ENCODE measurements at places on chromosomes 2 and 18. TPM values are rescaled to one million over a fixed set of nuclear protein-coding genes. Genes with fewer than 3 reads are reported as not detected.
A peak's percentile ranks its signal among the peaks of the same experiment; 100 is the strongest.

DNA sequence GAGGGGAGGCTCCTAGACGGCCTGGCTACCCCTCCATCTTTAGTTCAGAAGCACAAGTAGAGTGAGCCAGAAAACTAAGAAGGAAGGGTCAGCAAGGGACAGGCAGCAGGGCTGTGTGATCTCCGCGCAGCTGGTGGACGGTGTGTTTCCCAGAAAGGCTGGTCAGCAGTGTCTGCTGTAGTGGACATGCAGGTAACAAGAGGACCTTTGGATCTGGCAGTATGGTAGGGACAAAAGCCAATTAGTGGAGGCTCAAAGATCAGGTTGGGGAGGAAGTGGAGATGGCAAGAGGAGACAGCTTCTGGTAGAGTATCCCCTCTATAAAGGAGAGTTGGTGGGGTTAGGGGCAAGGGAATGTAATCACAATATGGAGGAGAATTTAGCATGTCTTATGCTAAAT lies 95.1 kb downstream of the NCK2 start:
- DNase-seq: no peak

GRCh38 chr18:23585007-23585871 lies 1.1 kb downstream of the NPC1 start:
- DNase-seq: no peak

DNA sequence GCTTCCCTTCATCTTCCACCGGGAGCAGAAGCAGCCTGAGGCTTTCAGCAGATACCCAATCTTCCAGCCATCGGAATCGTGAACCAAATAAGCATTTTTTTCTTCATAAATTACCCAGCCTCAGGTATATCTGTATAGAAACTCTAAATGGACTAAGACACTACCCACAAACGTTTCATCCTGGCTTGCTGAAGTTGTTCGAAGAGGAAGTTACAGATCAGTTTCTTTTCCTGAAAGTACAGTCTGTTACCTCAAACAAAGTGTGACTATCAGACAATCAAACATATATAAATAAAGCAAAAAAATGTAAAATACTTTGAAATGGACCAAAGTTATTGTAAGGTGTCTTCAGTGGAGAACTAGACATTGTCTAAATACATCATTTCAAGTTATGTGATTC lies 97.9 kb downstream of the MREG start:
- no peak for DNase-seq

- no peak for DNase-seq
Measured at GRCh38 chr2:88615822-88616221, 11.4 kb downstream of the EIF2AK3 start.

DNA sequence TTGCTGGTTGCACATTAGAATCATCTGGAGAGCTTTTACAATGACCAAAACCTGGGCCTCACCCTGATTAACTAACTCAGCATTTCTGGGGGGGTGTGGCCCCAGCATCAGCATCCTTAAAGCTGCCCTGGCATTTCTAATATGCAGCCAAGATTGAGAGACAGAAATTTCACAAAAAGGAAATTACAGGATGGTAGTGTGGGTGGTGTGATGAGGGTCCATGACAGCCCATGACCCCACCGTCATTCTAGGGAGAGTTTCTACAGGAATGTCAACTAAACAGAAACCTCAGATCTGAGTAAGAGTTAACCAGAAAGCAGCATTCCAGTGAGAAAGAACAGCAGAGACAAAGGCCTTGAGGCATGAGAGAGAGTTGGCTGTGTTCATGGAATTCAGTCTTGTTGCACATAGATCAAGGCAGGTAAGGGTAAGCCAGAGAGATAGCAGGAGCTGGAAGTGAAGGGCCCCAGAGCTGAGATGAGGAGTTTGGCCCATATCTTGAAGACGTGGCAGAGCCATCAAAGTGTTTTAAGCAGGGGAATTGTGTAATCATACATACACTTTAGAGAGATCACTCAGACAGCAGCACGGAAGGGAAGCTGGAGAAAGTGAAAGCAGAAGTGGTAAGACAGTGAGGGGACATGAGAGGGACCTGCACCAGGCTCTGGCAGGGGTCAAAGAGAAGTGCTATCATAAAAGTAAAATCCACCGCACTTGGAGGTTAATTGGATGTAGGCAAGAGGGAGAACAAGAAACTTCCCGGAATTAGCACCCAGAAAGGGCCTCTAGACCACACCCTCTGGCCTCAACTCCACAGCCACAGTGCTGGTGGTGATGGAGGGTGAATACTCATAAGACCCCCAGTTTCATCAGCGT lies 7.8 kb upstream of the TRABD2A start:
- no peak for DNase-seq

- DNase-seq: no peak
Measured at GRCh38 chr2:105857076-105857740, 112.5 kb downstream of the NCK2 start.

GRCh38 chr2:48419884-48420511 lies 110.0 kb upstream of the STON1 start:
- no peak for DNase-seq

GRCh38 chr18:32980896-32981295 lies 208.1 kb upstream of the KLHL14 start:
- no peak for DNase-seq

- no peak for DNase-seq
Measured at GRCh38 chr2:37711308-37711731, 39.9 kb upstream of the CDC42EP3 start.

GRCh38 chr2:27966466-27966865 lies 75.9 kb downstream of the BABAM2 start:
- DNase-seq: no peak

- no peak for DNase-seq
Measured at GRCh38 chr2:134630504-134631159, 88.2 kb downstream of the TMEM163 start.

DNA sequence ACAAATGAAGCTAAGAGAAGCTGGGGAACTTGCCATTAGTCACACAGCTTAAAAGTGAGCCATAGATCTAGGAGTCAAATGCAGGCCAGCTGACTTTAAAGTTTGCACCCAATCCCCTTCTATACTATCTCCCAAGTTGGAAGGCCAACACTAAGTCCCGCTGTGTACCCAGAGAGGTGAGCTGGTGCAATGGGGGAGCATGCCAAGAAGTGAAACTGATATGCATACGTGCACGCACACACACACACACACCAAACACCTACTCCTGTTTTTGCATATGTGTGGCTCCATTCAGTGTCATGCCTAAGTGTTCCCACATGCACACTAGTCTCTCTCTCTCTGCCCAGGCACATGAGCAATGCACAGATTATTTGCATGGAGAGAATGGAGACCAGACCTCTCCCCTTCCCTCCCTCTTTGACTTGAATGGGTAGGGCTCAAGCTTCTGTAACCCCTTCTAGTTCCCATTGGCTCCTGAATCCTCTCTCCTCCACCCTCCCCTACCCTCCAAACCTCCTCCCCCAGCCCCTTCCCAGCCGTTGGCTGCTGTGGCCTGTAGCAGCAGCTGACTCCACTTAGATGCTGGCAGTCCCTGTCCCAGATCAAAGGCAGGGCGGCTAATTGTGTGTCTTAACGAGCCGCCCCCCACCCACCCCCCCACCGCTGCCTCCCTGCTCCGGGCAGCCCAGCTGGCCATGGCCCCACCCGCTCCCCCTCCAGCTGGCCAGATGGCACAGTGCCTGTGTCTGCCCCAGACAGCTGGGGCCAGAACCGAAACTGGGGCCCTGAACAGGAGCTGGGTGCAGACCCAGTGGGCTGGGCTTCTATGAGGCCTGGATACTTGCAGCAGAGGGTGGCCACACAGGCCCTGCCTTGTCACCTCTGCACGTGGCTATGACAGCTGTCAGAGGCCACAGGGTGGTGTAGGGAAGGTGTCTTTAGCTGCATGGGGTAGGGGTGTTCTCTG lies 5.6 kb downstream of the WNT10A start:
- DNase-seq: no peak

DNA sequence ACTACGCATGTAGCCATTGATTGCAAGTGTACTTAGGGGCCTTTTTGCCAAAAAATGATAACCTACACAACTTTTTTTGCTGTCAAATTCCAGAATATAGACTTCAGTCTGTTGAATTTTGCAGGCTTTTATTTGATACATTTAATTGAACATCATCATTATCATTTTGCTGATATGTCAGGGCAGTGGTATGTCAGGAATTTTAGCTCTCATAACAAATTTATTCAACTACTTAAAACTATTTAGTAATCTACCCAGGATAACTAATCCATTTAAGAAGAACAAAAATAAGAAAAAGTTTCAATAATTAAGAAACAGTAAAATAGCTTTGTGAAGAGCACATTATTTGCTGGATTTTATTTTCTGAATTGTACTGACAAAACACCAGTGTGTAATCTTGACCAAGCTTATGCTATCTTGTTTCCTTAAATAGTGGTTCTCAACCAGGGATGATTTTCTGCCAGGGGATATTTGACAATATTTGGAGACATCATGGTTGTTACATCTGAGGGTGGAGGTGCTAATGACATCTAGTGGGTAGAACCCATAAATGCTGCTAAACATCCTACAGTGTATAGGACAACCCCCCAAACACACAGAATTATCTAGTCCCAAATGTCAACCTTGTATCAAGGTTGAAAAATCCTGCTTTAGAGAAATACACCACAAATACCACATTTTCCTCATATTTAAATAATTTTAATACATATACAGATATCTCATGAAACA lies 12.1 kb upstream of the TTN start:
- no peak for DNase-seq

GRCh38 chr2:88159955-88160415 lies 10.2 kb upstream of the THNSL2 start:
- peak; percentile 43 for DNase-seq

DNA sequence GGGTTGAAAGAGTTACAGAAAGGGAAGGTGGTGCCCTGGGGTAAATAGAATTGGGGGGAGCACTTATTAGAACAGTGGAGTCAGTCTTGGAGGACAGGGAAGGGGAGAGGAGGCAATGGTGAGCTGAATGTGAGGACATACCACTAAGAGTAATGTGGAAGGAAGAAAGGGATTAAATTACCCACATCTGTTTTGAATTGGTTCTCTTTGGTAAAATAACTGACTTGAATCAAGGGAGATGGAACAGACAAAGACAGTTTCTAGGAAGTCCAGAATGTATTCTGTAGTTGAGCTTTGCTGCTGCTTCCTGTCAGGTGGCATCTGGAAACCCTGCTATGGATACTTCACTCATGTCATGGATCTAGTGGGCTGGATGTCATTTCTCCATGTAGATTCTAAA lies 6.7 kb downstream of the SETBP1 start:
- DNase-seq: no peak

- no peak for DNase-seq
Measured at GRCh38 chr2:111118981-111119821, 1.5 kb upstream of the BCL2L11 start.

DNA sequence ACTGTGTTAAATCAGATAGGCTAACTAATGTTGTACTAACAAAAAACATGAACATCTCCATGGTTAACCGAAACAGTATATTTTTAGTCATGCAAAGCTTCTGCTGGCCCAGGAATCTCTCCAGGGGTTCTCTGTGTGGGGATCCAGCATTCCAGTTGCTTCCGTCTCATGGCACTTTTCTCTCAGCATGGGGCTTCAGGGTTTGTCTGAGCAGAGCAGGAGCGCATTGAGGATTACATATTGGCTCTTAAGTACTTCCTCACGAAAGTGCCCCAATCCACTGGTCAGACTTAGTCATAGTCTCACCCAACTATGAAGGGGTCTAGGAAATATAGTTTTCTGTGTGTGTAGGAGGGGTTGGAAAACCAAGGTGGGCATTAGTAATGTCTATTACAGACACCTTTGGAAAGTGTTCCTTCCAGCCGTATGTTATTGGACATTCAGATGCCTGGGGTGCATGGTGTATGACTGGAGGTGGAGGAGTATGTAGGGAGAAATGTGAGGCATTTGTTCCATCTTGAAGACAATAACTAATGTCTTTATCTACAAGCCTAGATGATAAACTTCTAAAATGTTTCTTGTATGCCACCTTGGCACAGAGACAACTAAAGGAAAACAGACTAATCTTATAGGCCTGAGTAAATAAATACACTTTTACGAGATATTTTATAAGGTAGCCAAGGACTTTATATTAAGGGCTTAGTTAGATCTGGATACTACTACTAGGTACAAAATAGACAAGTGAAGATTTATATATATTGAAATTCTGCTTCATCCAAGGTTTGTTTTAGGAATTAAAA lies 123.8 kb upstream of the ZEB2 start:
- no peak for DNase-seq

DNA sequence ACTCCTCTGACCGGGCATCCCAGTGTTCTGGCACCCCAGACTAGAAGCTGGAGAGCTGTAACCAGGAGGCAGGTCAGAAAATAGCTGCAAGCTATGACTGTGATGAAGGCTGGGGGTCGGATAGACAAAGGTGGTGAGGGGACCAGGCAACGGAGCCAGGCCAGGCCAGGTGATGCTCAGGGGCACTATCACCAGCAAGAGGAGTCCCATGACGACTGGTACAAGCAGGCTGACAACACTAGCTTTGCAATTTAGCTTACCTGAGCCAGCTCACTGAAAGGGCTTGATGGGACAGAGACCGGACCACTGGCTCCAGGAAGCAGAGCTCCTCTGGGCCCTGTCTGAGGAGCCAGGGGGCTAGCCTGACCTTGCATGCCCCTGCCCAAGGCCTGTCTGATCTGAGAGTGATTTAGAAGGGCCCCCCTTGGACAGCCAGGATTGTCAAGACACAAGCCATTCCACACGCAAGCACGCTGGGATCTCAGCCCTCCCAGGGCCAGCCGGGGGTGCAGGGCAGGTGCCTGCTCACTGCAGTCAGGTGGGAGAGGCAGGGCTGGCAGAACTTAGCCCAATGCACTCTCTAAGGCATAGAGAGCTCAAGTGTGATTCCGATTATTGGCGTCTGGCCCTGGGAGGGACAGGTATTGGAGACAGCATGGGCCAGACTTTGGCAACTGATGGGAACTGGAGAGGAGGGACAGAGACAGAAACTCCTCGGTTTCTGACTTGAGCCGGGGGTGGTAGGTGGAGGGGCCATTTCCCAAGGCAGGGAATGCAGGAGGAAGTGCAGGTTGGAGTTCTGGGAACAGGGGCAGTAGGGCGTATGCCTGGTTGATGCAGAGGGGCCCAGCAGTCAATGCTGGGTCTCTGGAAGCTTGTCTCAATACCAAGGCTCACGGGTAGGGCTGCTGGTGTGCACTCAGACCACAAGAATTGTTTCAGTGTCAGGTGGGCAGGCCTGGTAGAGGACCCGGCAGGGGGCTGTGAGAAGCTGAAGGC lies 47.7 kb downstream of the MYO7B start:
- DNase-seq: no peak

- no peak for DNase-seq
Measured at GRCh38 chr2:16404551-16405300, 260.9 kb downstream of the CYRIA start.

GRCh38 chr2:39228413-39229209 lies 15.2 kb downstream of the CDKL4 start:
- no peak for DNase-seq

The CD226 gene
- 0.67 TPM for polyA plus RNA-seq

The KCNK3 gene
- 1.6 TPM for polyA plus RNA-seq

The GLI2 gene
- 8.5 TPM for polyA plus RNA-seq

The KCNG3 gene
- polyA plus RNA-seq: not detected

The GDF7 gene
- 0.66 TPM for polyA plus RNA-seq

The KCNE4 gene
- polyA plus RNA-seq: 3.9 TPM

Measured in forelimb muscle (tissue), 1 donor.